Fibroblast of lung (primary cell): ENCODE measurements at places on chromosomes 2 and 18.

GRCh38 chr2:31317396-31317795, 83.4 kb downstream of the EHD3 start:
- DNase-seq = no peak

DNA sequence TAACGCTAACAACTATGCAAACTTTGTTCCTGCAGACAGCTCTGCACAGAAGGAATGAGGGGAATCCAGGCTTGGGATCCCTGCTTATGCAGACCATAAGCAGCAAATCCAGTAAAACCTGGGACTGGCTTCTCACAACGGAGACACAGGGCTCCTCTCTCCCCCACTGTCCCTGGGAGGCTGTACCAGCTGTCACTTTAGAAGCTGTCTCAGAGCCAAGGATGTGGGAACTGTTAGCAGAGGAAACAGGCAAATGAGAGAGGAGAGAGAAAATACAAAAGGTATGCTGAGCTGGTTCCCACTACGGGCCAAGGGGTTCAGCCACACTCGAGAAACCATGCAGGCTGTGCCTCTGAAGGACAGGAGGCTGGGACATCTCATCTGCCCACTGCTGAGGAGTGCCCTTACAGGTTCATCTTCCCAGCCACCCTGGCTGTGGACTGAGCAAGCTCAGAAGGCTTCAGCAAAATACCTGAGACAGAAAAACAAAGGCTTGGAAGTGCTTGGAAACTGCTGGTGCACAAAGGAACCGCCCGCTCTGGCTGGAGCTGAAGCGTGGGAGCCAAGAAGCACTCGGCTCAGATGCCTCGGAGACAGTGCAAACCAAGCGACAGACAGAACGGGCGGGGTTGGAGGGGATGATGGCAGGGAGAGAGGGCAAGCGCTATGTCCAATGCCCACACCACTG, 72.5 kb downstream of the FAM210A start:
- no peak for DNase-seq

DNA sequence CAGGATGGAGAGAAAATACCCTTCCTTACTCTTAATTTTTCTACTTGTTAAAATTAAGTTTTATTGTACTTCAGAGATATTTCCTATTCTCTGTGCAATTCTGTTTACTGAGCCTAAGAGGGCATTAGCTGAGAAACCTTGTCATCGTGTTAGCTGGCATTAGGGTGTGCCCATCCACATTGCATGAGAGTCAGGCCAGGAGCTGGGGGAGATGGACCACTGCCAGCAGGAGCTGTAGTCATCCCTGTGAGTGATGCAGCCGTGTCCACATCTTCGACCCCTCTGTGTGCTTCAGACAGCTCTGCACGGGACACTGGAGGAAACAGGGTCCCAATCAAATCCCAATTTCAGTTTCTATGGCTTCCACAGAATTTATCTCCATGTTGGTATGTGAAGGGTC, 34.2 kb downstream of the ABCA12 start:
- no peak for DNase-seq

DNA sequence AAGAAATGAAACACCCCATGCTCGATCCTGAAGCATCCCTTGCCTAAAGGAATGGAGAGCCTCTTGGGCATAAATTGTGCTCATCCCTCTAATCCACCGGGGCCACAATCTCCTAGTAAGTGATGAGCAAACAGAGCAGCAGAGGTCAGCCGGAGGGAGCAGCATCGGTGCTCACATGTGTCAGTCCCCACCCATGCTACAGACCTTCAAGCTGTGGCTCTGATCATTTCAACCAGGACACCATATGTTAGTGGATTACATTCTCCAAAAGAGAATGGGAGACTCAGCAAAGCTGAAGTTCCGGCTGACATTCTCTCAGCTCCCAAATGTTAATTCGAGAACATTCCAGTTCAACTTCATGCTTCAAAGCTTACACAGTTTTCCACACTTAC, 75.6 kb downstream of the AAK1 start:
- no peak for DNase-seq

GRCh38 chr2:208255557-208256106, 761 bp upstream of the IDH1 start:
- DNase-seq = no peak

DNA sequence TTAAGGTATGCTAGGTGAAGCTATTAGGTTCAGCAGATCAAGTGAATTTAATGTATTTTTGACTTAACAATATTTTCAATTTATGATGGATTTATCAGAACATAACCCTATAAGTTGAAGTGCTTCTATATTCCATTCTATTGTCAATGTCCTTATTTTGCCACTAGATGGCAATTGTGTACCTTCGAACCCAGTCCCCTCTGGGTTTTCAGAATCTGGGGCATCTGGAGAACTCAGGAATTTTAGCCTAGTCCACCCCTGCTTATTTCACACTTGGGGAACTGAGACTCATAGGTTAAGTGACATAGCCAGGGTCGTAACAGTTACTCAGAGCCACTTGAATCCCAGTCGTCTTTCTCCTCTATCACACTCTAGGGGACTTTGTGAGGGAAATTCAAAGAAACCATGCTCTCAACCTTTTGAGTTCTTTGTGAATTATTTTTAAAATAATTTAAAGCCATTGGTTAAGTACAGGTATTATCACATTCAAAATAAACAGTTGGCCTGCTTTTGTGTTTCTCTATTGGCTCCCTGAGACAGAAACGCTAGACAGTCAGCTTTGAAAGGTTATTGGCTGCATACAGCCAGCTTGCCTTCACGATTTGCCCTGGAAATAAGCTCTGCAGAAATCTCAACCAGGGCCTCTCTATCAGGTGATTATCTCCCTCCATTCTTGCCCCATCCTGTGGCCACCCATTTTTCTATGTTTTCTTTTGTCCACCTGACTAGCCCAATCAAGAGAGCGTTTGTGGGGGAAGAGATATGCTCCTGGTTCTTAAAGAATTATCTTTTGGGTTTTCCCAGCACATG, 145.0 kb downstream of the TTC27 start:
- DNase-seq = peak; percentile 84

- DNase-seq = no peak
Observed at GRCh38 chr18:11960743-11961380, 20.4 kb upstream of the IMPA2 start.

- DNase-seq = peak; percentile 23
Observed at GRCh38 chr2:68796295-68796905, 61.8 kb downstream of the ARHGAP25 start.

DNA sequence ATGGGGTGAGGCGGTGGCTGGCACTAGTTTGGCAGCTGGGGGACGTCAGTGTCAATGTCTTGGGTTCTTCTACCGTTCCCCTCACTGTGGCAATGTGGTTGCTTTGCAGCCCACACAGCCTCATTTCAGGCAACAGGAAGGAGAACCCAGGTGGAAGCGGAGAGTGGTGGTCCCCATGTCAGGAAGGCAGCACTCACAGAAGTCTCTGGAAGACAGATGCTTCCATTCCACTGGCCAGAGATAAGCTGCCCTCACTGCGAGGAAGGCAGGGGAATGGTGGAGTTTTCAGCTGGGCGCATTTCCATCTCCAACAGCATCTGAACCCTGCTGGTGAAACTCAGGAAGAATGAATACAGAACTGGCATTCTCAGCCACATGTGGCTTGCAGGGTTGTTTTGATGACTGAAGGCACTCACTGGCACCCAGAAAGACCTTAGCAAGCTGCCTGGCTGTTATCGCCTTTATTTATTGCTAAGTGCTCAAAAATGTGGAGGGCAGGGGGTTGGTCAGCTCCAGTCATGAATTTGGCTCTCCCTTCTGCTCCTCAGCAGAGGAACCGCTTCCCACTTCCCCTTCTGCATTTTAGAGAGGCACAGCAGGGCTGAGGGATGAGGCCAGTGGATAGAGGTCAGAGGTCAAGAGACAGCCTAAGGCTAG, 19.4 kb downstream of the KCNIP3 start:
- DNase-seq = peak; percentile 82

DNA sequence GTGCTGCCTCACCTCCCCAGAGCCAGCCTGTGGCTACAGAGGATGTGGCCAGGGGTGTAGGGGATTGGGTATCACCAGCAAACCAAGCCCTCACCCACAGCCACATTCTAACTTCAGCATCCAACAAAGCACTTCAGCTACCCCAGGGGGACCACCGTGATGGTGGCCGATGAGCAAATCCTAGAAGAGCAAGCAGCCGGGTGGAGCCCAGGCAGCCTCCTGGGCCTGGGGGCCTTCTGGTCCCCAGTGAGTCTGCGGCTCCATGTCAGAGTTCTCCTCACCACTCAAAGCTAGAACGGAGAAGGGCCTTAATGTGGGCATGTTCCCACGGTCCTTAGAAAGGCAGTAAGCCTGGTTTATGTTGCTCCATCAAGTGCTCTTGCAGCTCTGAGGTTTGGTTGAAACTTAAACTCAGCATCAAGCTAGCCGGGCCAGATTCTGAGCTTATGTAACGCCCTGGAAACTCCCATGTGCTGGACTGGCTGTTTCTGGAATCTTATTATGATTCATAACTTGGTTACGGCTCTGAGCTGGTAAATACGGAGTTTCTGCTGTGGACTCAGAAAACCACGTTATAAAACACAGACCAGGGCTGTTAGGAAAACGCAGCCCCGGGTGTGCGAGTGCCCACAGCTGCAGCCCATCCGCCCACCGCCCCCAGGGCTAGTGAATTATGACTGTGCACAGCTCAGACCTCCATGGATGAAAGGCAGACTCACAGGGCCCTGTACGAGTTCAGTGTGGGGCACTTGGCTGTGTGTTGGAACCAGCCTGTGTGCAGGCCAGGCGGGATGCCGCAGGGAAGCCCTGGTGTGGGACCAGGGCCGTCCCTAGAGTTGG, 99.8 kb downstream of the SEPTIN10 start:
- DNase-seq = peak; percentile 93

DNA sequence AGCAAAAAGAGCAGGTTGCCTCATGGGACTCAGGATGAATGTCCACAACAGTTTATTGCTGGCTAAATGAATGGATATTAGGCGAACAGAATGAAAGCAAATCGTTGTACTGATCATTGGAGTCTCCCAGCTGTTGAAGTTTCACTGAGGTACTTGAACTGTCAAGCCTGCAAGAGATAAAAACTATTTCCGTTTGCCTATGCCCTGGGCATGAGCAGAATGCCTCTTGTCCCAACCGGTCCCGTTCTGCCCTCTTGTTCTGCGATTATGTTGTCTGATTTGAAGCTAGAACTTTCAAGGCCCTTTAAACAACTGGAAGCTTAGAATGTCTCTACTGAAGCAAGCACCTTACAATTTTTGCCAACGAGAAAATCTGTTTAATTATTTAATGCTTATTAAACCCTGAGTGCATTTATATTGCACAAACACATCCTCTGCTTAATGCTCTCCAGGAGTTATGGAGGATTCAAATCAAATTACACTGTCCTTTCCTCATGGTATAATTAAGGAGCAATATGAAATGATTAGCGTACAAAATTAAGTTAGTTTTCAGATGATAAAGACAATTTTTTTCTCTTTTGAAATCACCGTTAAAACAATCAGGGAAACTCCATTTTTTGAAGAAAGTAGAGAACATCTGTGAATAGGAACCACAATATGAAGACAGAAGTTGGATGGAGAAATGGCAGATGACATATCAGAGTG, 17.7 kb downstream of the QPCT start:
- no peak for DNase-seq

DNA sequence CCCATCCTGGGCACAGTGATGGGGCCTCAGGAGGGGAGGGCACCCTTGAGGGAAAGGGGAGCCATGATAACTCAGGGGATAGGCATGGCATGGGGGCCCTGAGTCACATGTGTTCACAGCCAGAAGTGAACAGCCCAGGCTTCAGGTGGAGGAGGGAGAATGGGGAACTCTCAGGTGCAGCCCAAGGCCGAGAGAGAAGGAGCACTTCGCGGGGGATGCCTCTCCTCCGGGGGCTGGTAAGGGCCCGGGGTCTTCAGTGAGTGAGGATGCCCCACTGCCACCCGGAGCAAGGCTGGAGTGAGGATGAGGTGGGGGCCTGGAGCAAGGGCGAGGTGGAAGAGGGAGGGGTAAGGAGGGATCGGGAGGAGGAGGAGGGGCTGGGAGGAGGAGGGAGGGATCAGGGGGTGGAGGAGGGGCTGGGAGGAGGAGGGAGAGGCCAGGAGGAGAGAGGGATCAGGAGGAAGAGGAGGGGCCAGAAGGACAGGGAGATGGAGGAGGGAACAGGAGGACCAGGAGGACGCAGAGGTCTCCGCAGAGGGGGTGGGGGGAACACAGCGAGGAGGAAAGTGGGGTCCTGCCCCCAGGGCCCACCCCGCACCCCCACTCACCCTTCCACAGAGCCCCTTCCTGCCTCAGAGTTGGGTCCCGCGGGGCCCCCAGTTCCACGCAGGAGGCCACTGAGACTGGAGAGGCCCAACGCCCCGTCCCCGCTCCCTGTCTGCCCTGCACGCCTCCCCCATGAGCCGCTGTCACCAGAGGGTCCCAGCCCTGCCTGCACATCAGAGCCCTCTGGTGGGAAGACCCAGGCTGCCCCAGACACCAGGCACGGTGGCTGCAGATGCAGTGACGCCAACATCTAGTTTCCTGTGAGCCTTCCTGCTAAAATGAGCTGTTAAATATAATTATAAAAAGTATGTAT, 42.8 kb downstream of the RAMP1 start:
- DNase-seq = no peak

GRCh38 chr2:194363878-194364277, 1293.1 kb upstream of the SLC39A10 start:
- no peak for DNase-seq

DNA sequence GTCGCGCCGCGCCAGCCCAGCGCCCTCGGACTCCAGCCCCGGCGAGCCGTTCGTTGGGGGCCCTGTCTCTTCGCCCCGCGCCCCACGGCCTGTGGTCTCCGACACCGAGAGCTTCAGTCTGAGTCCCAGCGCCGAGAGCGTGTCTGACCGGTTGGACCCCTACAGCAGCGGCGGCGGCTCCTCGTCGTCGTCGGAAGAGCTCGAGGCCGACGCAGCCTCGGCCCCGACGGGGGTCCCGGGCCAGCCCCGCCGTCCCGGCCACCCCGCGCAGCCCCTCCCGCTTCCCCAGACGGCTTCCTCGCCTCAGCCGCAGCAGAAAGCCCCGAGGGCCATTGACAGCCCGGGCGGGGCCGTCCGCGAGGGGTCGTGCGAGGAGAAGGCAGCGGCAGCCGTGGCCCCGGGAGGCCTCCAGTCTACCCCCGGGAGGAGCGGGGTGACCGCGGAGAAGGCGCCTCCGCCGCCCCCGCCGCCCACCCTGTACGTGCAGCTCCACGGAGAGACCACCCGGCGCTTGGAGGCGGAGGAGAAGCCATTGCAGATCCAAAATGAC, 1.4 kb downstream of the PHLPP1 start:
- DNase-seq = peak; percentile 14

DNA sequence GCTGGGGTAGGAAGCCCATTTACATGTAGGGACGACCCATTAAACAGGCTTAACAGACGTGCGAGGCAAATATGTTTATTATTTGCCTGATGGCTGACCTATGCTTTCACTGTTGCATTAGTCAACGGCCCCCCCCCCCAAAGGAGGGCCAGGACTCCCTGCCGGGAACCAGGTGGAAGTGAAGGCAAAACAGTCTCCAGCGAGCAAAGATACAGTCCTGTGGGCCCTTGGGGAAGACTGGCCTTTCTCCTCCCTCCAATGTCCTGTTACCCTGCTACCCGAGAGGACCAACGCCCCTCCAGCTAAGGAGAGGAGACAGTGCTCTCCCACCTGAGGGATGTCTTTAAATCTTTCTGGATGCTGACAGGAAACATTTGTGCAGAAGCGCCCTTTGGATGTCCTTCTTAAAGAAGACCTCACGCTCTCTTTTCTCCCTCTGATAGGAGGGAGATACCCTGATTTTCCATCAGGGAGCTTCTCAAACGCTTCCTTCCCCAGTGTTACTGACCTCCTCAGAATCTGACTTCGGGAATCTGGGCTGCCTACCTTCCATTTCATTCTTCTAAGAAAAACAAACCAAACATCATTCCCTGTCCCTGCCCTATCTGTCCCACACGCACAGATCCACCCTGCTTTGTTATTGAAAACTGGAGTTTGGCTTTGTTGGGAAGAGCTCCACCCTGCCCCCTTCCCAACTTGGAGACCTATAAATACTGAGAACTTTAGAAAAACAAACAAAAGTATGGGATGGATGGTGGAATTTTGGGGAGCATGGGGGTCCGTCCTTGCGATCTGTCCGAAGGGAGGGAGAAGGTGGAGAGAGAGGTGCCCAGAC, 135.9 kb upstream of the SIX3 start:
- no peak for DNase-seq
